ENCODE measurements at places on chromosomes 2 and 18. TPM values are rescaled to one million over a fixed set of nuclear protein-coding genes. Genes with fewer than 3 reads are reported as not detected.

GRCh38 chr2:182444806-182445205, 18.0 kb upstream of the PDE1A start:
- no peak for ATAC-seq

GRCh38 chr2:199462956-199463692, 5.4 kb upstream of the SATB2 start:
- peak; percentile 31 for ATAC-seq

- ATAC-seq: no peak
Observed at GRCh38 chr2:195646424-195646823, 10.6 kb upstream of the SLC39A10 start.

DNA sequence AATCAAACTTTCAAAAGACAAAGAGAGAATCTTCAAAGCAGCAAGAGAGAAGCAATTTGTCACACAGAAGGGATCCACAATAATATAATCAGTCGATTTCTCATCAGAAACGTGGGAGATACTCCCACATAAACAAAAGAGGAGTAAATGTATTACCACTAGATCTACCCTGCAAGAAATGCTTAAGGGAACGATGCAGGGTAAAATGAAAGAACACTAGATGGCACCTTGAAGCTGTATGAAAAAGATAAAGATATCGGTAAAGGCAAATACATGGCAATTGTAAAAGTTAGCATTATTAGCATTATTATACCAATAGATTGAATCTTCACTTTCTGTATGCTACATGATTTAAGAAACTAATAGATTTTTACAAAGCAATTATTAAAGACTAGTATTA, 677.0 kb downstream of the SUCLG1 start:
- ATAC-seq: no peak

- no peak for ATAC-seq
Observed at GRCh38 chr2:201358684-201359083, 1.5 kb upstream of the FLACC1 start.

- no peak for ATAC-seq
Observed at GRCh38 chr2:61096438-61096837, 30.8 kb downstream of the SANBR start.

DNA sequence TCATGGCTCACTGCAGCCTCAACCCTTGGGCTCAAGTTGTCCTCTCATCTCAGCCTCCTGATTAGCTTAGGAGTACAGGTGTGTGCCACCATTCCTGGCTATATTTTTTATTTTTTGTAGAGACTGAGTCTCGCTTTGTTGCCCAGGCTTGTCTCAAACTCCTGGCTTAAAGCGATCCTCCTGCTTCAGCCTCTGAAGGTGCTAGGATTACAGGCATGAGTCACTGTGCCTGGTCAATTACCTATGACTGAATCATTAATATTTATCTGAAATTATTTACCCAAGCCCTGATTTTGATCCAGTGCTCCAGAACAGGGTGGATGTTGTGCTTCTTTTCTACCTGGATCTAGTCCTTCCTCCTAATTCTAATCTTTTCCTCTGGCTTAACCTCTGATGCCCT, 87.8 kb downstream of the MAP2 start:
- no peak for ATAC-seq

DNA sequence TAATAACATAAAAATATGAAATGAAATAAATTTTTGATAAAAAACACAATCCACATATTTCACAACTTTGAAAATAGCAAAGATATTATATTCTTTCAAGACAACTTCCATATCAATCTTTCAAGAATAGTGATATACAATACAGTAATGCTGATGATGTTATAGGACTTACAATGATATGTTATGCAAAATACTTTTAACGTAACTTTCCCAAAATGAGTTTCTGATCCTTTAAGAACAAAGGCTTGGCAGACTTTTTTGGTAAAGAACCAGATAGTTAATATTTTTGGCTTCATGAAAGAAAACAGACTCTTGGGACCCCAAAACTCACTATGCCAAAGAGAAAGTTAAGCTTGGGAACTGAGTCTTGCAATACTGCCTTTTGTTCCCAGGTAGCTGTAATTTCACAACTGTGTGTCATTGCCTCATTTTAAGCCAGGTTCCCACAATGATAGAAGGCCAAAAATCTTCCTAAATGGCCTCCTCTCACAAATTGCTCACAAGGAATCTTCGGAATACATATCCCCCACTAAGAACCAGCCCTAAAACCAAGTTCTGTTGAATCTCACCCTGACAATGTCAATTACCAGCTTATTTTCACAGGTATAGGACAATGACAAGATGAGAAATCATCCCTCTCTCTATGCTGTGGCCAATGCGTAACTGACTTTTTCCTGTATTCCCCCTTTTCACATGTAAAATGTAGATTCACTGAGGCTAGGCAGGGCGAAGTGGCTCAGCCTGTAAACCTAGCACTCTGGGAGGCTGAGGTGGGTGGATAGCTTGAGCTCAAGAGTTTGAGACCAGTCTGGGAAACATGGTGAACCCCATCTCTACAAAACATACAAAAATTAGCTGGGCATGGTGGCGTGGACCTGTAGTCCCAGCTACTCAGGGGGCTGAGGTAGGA, 54.8 kb upstream of the STRN start:
- ATAC-seq: peak; percentile 51

DNA sequence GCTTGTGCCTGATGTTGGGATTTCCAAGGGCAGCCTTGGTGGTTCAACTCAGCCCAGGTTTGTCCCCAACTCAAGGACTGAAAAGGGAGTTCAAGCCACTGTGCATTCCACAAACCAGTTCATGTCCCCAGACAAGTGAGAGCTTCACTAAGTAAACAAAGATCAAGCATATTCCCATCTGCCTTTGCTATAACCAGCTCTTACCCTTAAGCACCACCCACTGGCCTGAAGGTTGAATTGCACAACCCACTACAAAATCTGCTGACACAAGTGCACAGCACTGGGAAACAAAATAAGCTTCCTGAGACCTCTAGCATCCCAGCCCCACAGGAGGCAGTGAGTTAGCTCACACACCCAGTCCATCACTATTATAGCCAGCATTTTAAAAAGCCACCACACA, 516.7 kb downstream of the NR4A2 start:
- ATAC-seq: no peak

DNA sequence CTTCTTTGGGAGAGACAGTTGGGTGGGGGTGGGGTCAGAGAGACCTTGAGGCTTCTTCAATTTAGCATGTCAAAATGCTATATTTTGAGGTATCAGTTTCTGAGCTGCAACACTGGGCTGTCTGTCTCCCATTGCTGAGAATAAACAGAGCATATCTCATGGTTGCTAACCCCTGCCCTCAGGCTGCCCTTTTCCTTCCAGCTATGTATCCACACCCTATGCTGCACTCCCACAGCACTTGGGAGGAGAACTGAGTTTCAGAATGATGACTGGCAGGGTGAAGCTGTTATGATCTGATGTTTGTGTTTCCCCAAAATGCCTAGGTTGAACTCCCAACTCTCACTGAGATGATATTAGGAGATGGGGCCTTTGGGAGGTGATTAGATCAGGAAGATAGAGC, 794.0 kb downstream of the RNF144A start:
- no peak for ATAC-seq

- ATAC-seq: no peak
Observed at GRCh38 chr18:62131301-62131909, 55.5 kb downstream of the PIGN start.

DNA sequence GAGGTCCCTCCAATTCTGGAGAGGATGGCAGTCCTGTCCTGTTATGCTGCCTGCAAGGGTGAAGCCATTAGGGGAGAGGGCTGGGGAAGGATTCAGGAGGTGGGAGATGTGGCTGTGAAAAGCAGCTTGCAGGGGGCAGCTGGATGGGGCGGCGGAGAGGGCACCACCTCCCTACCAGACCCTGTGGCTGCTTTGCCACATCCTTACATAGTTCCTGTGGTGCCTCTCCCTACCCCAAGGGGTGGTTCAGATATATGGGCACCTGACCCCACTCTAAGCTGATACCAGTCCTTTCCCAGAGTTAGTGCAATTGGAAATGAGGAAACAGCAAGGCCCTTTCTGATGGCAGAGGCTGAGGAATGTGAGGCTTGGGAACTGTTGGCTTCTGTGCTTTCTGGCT, 6.1 kb upstream of the ACOXL start:
- ATAC-seq: no peak

DNA sequence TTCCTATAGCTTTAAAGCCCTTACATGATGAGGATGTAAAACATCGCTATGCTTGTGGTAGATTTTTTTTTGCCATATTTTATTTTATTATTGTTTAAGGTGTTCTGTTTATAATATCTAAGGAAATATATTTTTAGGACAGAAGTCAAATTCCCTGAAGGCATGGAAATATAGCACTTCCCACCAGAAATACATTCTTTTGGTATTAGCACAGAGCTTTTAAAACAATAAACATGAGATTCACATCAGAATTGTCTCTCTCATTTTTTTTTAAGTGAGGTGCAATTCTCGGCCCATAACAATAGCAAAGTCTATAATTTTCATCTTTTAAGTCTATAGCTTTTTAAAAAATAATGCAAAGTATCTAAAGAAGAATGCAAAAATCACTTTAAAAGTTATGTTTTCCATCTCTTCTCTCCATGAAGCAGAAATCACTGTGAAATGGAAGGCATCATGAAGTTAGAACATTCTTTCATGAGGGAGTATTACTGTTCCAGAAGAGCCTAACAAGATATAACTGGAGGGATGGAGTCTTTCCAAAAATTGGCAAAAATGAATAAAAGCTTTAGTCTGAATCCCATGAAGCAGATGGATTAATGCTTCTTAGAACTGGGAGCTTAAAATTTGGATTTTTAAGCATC, 283.6 kb upstream of the TRIB2 start:
- ATAC-seq: no peak

GRCh38 chr2:58221909-58222308, 19.2 kb downstream of the FANCL start:
- ATAC-seq: no peak

- no peak for ATAC-seq
Observed at GRCh38 chr2:9247177-9247576, 40.6 kb downstream of the ASAP2 start.

DNA sequence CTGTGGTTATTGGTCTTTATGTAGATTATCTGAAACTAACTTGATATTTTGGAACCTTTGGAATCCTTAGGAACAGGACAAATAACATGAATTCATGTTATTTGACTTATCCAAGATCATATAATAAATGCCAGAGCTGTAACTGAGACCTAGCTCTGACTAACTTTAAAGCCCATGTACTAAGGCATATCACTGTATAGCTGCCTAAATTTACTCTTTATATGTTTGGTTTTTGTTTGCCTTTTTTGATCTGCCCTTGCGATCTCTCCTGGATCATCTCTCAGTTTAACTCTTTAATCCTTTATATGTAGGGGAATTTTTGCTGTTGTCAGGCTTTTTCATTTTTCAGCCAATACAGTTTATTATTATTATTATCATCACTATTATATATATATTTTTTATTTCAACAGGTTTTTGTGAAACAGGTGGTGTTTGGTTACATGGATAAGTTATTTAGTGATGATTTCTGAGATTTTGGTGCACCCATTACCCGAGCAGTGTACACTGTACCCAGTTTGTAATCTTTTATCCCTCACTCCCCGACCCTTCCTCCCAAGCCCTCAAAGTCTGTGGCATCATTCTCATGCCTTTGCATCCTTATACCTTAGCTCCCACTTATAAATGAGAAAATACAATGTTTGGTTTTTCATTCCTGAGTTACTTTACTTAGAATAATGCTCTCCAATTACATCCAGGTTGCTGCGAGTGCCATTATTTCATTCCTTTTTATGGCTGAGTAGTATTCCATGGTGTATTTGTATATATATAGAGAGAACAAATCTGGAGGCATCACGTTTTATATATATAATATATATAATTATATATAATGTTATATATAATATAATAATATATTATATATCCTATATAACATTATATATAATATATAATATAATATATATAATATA, 48.9 kb downstream of the APLF start:
- ATAC-seq: no peak

DNA sequence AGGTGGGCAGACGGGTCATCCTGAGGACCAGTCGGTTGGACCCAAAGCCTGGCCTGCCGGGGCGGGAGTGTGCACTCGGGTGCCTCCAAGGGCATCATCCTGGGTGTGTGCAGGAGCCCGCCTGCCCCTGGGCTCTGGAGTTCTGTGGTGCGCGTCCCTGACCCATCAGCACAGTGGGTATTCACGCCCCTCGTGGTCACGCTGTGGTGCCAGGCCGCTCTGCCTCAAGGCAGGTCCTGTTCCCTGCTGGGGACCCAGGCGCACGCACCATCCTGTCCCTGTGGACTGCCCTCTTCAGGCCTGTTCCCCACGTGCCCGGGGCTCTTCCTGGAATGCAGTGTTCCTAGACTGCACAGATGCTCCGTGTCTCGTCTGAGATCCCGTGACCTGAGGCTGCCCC, 14.3 kb upstream of the D2HGDH start:
- ATAC-seq: peak; percentile 19

DNA sequence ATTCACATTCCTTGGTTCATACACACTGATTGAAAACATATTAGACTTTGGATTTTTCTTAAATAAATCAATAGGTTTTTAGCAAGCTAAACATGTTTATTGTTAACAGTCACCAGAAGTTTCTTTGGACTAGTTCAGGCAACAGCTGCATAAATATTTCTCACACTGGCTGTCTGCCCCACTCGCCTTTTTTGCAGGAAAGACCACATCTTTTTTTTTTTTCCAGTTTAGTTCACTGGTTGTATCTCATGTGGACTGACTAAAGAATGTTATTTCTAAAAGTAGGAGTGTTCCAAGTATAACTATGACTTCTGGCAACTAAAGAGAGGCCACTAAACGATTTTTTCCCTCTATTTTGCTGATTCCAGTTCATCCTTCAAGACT, 31.1 kb downstream of the SLC40A1 start:
- ATAC-seq: no peak

GRCh38 chr18:35491700-35492077, 6.1 kb downstream of the INO80C start:
- ATAC-seq: no peak

DNA sequence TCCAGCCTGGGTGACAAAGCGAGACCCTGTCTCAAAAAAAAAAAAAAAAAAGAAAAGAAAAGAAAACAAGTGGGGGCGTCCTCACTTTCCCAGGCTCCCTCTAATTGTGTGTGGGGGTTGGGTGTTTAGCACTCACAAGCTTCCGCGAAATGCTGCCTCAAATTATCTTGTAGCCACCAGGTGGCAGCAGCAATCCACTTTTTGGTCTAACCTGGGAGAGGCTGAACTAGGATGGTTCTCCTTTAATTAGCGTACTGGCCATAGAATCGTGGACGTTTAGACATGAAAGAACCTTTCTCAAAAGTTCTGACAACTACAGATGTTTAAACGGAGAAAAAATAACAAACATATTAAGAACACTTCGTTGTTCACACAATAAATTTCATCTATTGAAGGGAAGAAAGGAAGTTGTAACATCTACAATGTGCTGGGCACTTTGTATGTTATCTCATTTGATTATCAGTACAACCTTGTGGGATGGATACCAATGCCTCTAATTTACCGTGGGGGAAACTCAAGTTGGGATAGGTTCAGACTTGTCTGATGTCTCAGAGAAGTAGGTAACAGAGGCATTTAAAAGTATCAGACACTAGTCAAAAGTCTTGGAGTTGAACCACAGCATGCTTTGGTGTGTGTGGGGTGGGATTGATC, 122.7 kb upstream of the NABP1 start:
- ATAC-seq: peak; percentile 89

- ATAC-seq: no peak
Observed at GRCh38 chr18:25494888-25495287, 142.9 kb upstream of the ZNF521 start.

GRCh38 chr18:23159344-23159743, 24.1 kb downstream of the CABLES1 start:
- ATAC-seq: no peak

The DPP4 gene
- 6.7 TPM for total RNA-seq

The ALPP gene
- total RNA-seq: not detected

The SNED1 gene
- total RNA-seq: 9.7 TPM

The VAMP5 gene
- 51.4 TPM for total RNA-seq

The LAPTM4A gene
- total RNA-seq: 234 TPM

The SCYGR7 gene
- not detected for total RNA-seq

The C2orf15 gene
- 3.3 TPM for total RNA-seq

The CDCA7 gene
- total RNA-seq: 5.2 TPM
